ENCODE measurements at places on chromosomes 4 and X. TPM values are rescaled to one million over a fixed set of nuclear protein-coding genes. Genes with fewer than 3 reads are reported as not detected.

Gene SUPT20HL1
- not detected for total RNA-seq

Gene SMS
- 156 TPM for total RNA-seq

Gene POLN
- total RNA-seq = 1.3 TPM

Gene MAP7D2
- 0.69 TPM for total RNA-seq

Gene GAGE12F
- total RNA-seq = not detected

Gene RAI2
- total RNA-seq = 0.59 TPM

DNA sequence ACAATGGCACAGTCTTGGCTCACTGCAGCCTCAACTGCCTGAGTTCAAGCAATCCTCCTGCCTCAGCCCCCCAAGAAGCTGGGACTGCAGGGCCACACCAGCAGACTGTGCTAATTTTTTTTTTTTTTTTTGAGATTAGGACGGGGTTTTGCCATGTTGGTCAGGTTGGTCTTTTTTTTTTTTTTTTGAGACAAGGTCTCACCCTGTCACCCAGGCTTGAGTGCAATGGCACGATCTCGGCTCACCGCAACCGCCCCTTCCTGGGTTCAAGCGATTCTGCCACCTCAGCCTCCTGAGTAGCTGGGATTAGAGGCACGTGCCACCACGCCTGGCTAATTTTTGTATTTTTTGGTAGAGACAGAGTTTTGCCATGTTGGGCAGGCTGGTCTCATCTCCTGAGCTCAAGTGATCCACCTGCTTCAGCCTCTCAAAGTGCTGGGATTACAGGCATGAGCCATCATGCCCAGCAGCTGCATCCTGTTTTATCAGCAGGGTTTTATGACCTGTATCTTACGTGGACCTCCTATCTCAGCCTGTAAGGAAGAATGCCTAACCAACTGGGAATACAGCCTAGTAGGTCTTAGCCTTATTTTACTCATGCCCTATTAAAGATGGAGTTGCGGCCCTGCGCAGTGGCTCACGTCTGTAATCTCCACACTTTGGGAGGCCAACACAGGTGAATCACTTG, 13.2 kb upstream of the MRPL1 start:
- DNase-seq = no peak

DNA sequence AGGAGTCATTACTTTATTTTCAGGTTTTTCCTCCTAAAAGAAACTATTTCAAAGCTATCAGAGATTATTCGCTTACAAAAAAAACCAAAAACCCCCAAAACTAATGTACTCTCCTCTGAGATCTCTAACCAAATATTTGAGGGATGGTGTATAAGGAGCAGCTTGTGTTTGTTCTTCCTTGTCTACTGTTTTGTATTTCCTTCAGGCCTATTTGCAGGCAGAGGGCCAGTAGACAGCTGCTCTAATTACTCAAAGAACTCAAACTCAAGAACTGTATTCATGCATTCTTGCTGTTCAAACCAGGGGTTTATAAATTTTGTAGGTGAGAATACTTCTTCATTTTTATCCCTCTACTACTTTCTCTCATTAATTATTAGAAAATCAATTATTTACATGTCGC, 51.3 kb downstream of the SH3RF1 start:
- DNase-seq = no peak

- no peak for DNase-seq
Measured at GRCh38 chr4:179666226-179666625, 2224.0 kb upstream of the AGA start.

DNA sequence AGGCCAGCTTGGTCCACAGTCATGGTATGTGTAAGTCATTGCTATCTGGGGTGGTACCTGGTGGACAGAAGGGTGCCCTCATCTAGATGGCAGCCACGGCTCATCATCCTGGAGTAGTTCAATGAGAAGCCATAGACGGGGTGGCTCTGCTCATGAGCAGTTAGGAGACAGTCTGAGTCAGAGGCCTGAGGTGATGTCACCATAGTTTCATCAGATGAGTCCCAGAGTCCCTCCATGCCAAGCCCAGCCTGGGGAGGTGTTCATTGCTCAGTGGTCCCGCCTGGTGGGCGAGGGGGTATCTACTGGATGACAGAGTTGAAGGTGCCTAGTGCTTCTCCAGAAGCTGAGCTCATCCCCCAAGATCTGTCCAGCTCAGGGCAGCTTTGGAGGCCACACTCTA, 49.8 kb downstream of the DLG3 start:
- DNase-seq = no peak
